ENCODE measurements at places on chromosomes 3 and 15.

GRCh38 chr3:86737517-86737916 is 253.4 kb downstream of the VGLL3 start:
- DNase-seq: no peak

DNA sequence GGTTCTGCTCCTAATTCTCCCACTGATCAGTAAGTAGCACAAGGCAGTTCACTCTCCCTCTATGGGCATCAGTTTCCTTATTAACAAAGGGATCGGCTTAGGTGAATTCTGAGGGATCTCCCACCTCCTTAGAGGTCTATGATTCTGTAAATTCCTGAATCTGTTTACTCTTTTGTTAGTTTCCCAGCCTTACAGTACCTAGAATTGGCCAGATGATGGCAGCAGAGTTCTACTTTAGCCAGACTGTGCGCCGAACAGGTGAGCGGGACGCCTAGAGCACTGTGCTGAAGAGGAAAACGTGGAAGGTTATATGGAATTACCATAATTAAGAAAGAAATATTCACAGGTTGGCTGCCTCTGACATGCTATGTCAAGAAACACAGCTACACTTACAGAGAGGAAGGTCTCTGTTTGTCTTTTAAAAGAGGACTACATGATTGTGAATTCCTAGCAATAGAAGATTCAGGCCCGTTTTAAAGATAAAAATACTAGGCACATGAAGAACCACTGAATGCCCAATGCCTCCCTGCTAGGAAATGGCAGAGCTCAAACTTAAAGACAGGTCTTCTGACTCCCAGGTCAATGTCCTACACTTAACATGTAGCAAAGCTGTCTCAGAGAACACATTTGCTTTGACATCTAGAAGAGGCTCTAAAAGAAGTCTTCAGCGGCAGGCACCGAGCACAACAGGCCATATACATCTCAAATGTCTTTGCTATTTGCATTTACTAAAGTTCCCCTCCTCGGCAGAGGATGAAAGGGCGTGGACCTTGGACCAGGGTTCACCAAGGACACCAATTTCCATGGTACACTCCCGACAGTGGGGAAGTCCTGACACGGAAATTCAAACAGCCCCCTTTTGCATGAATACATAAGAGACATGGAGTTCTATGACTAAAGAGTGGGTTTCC is 259.9 kb downstream of the FGF12 start:
- peak; percentile 5 for DNase-seq

GRCh38 chr3:549636-550035 is 353.1 kb downstream of the CHL1 start:
- DNase-seq: no peak

- no peak for DNase-seq
These were observed 282.5 kb upstream of the CNTN3 start for GRCh38 chr3:74897006-74897405.

- DNase-seq: no peak
These were observed 44.6 kb downstream of the ZIC4 start for GRCh38 chr3:147361454-147362420.

- DNase-seq: no peak
These were observed 83.7 kb downstream of the ETV5 start for GRCh38 chr3:186025161-186025560.

- no peak for DNase-seq
These were observed 127.2 kb upstream of the IQSEC1 start for GRCh38 chr3:13200465-13200864.

DNA sequence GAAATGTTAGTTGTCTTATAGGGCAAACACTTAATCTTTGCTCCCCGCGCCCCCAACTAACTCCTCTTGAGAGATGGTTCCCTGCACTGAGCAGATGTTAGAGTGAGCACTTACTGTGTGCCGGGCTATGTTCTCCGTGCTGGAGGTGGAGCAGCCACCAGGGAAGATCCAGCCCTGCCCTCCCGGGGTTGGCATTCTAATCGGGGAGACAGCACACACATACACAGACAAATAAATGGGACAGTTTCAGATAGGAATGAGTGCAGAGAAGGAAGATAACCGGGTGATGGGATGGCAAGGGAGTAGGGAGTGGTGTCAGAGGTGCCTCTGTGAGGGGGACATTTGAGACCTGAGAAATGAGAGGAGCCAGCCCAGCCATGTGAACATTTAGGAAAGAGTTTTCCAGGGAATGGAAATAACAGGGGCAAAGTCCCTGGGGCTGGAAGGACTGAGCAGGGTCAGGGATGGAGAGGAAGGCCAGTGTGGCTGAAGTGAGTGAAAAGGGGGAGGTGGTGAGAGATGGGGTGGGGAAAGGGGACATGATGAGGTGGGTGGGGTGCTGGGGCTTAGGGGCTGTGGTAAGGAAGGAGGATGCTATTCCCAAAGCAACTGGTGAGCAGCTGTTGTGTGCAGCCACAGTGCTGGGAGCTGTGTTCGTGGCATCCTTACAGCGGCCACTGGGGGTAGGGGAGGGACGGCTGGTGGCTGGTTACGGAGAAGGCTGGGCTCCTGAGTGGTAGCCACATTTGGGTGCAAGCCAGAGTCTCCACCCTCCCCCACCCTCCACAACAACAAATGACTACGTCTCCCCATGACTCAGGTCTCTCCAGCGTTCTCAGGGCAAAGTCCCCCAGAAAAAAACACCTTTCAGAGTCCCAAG is 15.4 kb upstream of the FGD5 start:
- DNase-seq: no peak

- DNase-seq: no peak
These were observed 592.5 kb downstream of the MECOM start for GRCh38 chr3:169071003-169071402.

- DNase-seq: no peak
These were observed 1028.6 kb downstream of the MCTP2 start for GRCh38 chr15:95259965-95260364.

- no peak for DNase-seq
These were observed 40.9 kb upstream of the ADAMTSL3 start for GRCh38 chr15:83612898-83613635.
